NCI-H2029 (cell line): ENCODE measurements at places on chromosomes 6 and 20.
A peak's percentile ranks its signal among the peaks of the same experiment; 100 is the strongest.

DNA sequence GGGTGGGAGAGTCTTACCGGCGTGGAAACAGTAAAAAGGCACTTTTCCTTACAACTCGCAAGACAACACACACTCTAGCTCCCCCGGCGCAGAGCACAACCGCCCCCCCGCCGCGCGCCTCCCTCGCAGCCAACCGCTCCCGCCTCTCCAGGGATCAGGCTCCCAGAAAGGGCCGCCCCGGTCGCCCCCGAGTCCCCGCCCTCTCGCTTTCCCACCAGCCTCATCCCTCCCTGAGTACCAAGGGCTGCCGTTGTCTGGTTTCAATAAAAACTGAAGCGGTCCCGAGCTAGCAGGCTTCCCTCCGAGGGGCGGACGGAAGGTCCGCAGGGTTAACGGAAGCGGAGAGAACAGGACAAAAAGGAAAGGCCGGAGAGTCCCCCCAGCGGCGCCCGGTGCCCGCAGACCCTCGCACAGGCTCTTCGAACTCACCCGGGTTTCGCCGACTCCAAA, 804 bp downstream of the ELOVL5 start:
- peak; percentile 46 for DNase-seq

DNA sequence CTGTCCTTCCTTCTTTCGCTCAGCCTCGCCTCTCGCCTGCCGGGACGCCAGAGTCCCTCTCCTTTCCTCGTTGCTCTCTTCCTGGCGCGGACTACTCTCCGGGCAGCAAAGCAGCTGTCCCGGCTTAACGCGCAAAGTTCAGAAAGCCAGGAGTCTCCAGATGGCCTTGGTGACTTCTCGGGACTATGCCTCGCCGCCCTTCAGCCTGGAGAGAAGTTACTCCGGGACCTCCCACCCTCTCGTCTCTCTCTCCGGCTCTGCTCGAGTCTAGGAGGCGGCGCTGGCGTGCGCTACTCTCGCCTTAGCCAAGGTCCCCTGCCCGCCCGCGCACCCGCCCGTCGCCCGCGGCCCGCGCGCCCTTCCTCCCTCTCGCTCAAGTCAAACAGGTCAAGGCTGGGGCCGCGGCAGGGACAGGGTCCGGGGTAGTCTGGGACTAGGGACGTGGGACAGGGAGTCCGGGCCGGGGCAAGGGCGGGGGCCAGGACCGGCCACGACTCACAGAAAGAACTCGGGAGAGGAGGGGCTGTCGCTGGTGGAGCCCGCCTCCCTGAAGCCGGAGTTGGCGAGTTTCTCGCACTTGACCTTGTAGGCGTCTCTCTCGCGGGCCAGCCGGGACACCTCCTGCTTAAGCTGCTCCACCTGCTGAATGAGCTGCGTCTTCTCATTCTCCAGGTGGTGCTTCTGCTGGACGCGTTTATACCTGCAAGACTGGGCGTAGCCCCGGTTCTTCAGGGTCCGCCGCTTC, 1.5 kb downstream of the MAFB start:
- DNase-seq = peak; percentile 23

DNA sequence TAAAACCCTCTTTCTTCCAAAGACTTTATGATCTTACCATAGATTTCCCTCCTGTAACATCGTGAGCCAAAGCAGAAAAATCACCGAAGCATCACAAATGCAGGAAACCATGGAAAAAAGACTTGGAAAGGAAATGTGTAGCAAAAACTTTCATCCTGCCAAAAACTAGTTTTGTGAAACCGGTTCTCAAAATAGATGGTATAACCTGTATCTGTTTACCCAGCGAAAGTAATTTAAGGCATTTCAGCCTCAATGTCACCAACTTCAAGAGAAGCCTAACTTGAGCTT, 213.9 kb downstream of the ZNF217 start:
- no peak for DNase-seq

GRCh38 chr6:5059036-5059896, 25.9 kb upstream of the PPP1R3G start:
- no peak for DNase-seq

GRCh38 chr6:128346569-128346968, 173.8 kb downstream of the PTPRK start:
- no peak for DNase-seq

DNA sequence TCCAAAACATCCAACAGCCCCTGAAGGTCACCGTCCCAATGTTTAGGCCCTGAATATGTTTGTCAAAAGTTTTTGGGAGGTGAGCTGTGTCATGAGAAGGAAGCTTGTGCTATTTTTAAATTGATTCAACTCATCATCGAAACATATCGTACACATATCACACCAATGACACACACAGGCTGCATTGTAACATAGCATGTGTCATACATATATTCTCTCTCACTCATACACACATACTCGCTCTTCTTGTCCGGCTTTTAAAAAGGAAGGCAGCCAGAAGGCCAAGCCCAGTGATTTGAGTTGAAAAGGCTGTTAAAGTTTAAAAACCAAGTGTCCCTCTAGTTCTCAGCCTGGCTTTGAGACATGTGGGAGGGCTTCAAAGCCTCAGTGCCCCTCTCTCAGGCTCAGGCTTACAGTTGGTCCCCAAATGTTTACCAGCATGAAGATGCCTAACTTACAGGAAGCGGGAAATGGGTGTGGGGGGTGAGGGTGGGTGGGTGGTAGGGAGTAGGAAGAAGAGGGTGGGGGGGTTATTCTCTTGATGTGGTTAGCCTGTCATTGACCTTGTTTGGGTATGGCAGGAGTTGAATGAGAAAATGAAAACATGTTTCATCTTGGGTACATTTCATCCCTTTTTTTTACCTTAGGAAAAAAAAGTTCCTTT, 3.3 kb upstream of the PRDM1 start:
- DNase-seq = no peak

GRCh38 chr6:13769655-13770053, 44.7 kb downstream of the MCUR1 start:
- DNase-seq = no peak

DNA sequence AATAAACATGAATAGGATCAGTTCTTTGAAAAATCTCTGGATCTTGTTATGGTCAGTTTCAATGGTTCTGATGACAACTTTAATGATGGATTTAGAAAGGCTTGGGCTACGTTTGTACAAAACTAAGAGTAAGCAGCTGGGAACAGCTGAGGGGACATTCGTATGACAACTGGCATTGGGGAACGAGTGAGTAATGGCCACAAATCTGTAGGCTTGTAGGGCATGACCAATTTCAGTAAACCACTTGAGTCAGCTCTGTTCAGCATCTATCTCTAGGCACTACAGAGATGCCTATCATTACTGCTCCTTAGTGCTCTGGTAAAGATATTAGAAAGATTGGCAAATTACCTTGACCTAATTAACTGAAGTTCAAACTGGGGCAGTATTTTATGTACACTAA, 1375.6 kb downstream of the EPHA7 start:
- no peak for DNase-seq

GRCh38 chr20:13297147-13297899, 76.2 kb downstream of the ISM1 start:
- no peak for DNase-seq

GRCh38 chr6:119444642-119445557, 95.3 kb upstream of the MAN1A1 start:
- DNase-seq = no peak

DNA sequence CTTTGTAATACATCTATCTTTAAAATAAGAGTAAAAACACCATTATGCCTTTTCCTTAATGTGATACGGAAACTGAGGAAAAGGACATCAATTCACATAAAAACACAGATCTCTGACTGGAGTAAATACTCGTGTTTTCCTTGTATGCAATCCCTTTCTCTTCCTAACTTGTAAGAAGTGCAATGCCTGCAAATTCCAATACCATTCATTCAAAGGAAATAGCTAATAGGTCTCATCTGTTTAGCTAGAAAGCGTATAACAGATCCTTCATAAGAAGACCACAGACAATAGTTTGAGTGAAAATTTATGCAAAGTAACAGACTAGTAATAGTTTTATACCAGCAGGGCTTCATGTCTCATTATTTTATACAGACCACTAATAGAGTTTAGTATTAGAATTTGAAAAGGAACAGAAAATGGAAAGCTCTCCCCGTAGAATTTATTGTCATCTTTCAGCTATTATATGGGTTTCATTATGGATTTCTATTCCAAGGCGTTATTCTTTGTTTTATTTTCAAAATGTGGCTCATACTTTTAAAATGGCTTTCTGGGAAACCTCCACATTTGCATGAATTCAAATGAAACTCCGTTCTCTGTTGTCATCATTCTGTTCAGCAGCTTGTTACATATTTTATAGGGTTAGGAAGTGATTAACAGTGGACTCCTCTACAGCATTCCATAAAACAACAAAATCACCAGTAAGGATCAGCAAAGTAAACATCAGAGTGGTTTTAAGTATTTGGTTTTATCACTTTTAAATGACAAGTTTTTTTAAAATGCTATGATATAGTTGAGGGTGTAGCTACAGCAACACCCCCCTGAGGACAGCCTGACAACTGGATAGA, 186.7 kb downstream of the BTBD9 start:
- DNase-seq = no peak
